ENCODE measurements at places on chromosomes 11 and 22. TPM values are rescaled to one million over a fixed set of nuclear protein-coding genes. Genes with fewer than 3 reads are reported as not detected.

DNA sequence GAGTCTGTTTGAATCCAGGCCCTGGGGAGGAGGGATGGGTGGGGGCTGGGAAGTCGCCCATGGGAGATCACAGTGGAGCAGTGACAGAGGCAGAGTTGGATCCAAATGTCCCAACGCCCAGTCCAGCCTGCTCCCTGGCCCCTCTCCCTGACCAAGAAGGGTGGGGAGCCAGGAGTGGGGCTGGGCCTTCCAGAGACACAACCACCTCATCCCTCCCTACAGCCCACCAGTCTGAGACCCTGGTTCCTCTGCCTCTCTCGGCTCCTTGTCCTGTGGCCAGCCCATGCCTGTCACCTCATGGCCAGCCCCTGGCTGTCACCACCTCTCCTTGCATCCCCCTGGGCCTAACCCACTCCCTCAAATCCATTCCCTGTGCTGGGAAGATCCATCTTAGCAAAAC, 71.2 kb upstream of the PRR5 start:
- no peak overlapping the region for H3K27ac ChIP-seq
- H3K27me3 ChIP-seq: peaks cover 14% of the 10 kb centered on the region
- H3K4me1 ChIP-seq: no peaks in the 10 kb centered on the region
- H3K36me3 ChIP-seq: no peaks in the 10 kb centered on the region
- DNase-seq: no peak
- no peak overlapping the region for H3K4me3 ChIP-seq

- no peaks in the 10 kb centered on the region for H3K27me3 ChIP-seq
- H3K4me3 ChIP-seq: no peak overlapping the region
- H3K4me1 ChIP-seq: peaks cover 9% of the 10 kb centered on the region
- H3K36me3 ChIP-seq: peaks cover 75% of the 10 kb centered on the region
Measured at GRCh38 chr11:45857961-45858474, 10.7 kb downstream of the CRY2 start.

CENPM gene
- 13.3 TPM for total RNA-seq

C11orf52 gene
- not detected for total RNA-seq

HOATZ gene
- not detected for total RNA-seq

Measured in activated B cell treated with CpG ODN at 0.5 μM for 24 hours (primary cell).